Body of pancreas (tissue), 4 donors: ENCODE measurements at places on chromosomes 3 and 15. TPM values are rescaled to one million over a fixed set of nuclear protein-coding genes. Genes with fewer than 3 reads are reported as not detected.

GRCh38 chr3:23667536-23668429 is 138.0 kb upstream of the UBE2E1 start:
- no peak for DNase-seq

The GNAT1 gene
- not detected for total RNA-seq

The NANOGP8 gene
- not detected for total RNA-seq

GRCh38 chr15:40098489-40099261 is 10.0 kb downstream of the BMF start:
- peak; percentile 92 for DNase-seq

GRCh38 chr3:149958171-149958796 is 12.4 kb downstream of the PFN2 start:
- no peak for DNase-seq
